Activated T-cell treated with anti-CD3 and anti-CD28 coated beads, Interleukin-2, amount 50 U/mL, for 1 hour (primary cell): ENCODE measurements at places on chromosomes 7 and 10.

DNA sequence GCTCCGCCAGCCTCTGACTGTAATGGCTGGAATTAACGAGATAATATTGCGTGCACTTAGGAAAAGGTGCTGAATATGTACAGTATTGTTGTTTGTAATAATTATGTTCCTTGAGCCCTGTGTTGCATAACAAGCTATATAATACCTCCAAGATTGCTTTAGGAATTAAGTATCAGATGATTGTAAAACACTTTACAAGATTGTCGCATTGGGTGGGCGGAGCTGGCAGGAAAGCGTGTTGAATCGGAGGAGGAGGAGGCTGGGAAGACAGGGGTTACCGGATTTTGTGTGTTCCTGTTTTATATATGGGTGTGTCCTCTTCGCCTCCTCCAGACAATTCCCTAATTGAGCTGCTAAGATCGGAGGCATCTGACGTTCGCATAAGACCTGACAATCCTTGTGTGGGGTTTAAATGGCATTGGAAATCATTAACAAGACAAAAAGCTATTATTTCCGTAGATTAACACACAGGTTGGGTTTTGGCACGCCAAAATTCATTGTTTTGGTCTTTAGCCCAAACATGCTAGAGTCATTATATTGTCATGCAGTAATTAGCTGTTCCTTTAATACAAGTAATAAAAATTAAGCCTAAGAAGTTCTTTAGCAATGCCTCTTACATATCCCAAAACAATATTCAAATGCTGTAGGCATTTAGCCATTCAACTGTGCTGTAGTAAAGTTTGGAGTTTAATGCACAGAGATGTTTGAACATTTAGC is 192.9 kb upstream of the SH2B2 start:
- DNase-seq = no peak

GRCh38 chr10:27664461-27664860 is 81.2 kb downstream of the MKX start:
- no peak for DNase-seq

DNA sequence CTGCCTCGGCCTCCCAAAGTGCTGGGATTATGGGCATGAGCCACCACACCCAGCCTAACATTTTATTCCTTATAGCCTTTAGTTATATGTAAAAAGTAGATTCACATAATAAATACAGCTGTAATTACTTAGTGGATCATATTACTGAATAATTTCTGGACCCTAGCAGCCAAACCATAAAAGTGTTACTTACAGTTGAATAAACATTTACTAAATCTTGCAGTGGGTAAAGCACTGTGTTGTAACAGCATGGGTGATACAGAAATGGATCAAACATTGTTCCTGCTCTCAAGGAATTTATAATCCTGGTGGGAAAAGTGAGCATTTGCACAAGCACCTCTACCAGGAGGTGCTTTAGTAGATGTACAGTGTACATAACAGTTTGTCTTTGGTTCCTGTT is 25.0 kb downstream of the BPGM start:
- no peak for DNase-seq

DNA sequence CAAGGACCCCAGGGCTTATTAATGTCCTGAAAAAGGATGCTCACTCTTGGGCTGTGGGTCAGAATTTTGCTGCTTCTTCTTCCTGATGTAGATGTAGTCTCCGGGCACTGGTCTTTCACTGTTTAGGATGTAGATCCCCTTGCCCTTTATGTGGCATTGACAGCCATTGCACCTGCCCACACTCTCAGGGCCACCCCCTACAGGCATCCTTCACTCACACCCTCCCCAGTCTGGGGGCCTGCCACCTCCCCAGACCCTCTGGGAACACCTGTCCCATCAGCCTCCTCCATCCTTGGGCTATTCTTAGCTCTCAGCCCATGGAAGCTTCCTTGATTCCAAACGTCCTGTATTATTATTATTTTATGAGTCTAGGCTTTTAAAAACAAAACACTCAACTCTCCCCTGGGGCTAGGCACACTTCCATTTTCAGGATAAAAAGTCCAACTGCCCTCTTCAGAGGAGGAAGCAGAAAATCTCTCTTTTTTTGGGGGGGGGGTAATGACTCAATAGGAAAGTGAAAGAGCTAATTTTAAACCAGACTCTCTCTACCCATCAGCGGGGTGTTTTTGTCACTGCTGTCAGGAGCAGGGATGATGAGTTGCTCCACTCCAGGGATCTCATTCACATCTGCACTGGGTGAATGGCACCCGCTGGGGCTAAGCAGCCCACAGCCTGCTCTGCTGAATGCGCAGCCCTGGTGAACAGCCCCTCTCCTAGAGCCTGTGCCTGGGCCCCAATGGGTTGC is 11.5 kb upstream of the KLRG2 start:
- DNase-seq = no peak

GRCh38 chr10:131168238-131168875 is 143.2 kb downstream of the TCERG1L start:
- DNase-seq = no peak

- DNase-seq = no peak
Measured at GRCh38 chr10:89644691-89644966, 413 bp downstream of the PANK1 start.

DNA sequence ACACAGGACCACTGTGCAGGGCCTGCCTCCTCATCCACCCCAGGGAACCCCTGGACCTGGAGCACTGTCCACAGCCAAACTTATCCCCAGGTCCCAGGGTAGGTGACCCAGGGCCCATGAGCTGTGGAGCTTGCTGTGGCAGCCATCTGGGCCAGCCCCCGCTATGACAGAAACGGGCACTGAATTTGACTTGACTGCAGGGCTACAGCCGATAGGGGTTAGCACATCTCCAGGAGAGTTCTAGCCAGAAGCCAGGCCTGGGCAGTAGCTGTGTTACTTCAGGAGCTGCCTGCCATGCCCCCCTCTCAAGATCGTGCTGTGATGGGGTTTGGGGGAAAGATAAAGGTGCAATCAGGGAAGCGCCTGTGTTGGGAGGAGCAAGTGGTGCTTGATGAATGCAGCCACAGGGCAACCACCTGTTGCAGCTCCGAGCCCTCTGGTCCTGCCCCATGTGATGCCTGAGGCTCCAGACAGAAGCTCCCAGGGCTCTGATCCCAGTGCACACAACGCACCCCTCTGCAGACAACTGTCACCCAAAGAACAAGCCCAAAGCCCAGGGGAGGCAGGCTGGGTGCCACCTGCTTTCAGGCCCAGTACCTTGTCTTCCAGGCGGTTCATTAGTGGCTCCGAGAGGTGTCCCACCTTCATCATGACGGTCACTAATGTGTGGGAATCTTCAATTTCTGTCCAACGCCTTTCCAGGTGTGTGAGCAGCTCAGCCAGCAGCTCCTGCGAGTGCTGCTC is 6.5 kb downstream of the TBRG4 start:
- DNase-seq = no peak

- DNase-seq = no peak
Measured at GRCh38 chr7:13989949-13990305, 461 bp upstream of the ETV1 start.

DNA sequence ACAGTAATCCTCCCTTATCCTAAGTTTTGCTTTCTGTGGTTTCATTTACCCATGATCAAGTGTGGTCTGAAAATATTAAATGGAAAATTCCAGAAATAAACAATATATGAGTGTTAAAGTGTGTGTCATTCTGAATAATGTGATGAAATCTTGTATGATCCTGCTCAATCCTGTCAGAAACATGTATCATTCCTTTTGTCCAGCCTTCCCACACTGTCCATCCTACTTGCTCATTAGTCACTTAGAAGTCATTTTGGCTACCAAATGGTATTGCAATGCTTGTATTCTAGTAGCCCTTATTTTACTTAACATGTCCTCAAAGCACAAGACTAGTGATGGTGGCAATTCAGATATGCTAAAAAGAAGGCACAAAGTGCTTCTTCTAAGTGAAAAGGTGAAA is 1211.2 kb upstream of the SORCS1 start:
- no peak for DNase-seq

- DNase-seq = no peak
Measured at GRCh38 chr7:121344497-121344896, 15.7 kb downstream of the WNT16 start.
